CD4-positive, alpha-beta T cell treated with Interleukin-15 for 1 hour (primary cell): ENCODE measurements at places on chromosomes 11 and 22.

DNA sequence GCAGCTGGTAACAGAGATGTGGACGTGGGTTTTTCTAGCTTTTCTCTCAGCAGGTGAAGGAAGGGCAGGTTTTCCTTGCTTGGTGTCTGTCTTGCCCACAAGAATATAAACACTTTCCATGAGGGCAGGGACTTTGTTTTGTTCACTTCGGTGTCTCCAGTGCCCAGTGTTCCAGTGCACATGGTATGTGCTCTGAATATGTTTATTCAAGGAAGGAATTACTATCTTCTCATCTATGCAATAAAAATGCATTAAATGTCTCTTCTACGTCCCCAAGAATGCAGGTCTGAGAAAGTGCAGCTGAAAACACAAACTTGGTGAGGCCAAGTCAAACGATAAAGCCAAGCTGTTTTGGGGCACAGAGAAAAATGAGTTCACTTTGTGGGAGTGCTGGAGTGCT, 56.3 kb upstream of the PLET1 start:
- no peak for DNase-seq

- no peak for DNase-seq
These were observed 20.9 kb downstream of the RNH1 start for GRCh38 chr11:486189-486588.

DNA sequence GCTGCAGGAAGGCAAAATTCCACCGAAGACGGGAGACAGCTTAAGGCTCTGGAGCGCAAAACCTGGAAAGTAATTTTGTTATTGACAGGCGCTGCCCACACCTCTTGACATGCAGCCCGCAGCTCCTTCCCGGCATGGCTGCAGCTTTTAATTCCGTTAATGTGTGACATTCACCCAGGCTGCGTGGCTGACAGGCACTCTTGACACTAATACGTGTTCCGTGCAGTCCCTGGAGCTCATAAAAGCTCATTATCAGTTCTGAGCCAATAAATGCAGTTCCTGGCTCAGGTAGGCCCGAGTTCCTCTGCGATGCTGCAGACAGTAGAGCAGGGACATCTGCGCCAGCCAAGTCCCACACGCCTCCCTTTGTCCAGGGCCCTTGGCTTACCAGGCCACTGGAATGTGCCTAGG, 34.8 kb downstream of the TSPAN18 start:
- no peak for DNase-seq

DNA sequence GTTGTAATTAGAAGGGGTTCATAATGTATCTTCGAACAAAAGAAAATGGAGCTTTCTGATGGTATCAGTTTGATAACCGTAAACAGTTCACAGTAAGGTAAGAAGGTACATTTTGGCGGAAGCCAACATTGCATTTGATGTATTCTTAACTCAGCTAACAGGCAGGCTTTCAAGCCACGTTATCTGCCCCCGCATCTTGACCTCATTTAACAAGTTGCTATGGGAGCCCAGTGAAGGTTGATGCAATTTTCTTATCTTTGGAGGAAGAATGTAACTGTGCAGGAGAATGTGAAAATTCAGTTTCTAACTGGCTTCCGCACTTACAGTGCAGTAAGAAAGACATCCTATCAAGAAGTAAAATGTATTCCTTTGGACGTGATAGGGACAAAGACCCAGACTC, 110.6 kb downstream of the ETS1 start:
- DNase-seq = peak; percentile 88
